HS-27A (cell line): ENCODE measurements at places on chromosomes 5 and 9.

- DNase-seq, result no peak
Measured at GRCh38 chr5:143314099-143314498, 89.4 kb downstream of the NR3C1 start.

GRCh38 chr9:79325501-79325900 lies 246.3 kb upstream of the TLE4 start:
- no peak for DNase-seq

DNA sequence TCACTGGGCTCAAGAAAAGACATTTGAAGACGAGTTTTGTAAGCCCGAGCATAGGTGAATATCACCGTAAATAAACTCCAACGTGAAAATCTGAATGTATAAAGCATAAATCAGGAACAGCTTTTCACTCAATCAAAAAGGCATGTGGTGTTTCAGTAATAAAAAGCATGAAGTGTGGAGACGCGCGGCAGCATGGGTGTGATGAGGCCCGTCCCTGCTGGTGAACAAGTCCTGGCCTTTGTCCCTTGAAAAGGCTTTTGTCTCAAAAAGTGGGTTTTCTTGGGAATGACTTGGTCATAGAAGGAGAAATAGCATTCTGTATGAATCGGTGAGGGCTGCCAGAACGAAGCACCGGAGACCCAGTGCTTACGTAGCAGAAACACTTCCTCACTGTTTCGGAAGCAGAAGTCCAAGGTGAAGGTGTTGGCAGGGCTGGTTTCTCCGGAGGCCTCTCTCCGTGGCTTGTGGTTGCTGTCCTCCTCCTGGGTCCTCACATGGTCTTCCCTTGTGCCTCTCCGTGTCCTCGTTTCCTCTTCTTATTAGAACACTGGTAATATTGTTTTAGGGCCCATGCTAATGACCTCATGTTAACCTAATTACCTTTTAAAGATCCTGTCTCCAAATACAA lies 24.9 kb downstream of the ROPN1L start:
- DNase-seq, result no peak

DNA sequence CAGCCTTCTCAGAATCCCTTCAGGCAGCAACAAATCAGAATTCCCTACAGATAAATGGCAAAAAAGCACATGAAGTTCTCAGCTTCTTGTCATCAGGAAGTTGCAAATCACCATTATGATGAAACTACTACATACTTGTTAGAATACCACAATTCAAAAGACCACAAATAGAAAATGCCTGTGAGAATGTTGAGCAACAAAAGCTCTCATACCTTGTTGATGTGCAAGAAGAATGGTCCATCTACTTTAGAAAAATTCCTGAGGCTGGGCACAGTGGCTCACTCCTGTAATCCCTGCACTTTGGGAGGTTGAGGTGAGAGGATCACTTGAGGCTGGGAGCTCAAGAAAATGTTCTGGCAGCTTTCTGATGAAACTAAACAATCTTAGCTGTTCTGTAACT lies 278.1 kb downstream of the ICE1 start:
- no peak for DNase-seq

DNA sequence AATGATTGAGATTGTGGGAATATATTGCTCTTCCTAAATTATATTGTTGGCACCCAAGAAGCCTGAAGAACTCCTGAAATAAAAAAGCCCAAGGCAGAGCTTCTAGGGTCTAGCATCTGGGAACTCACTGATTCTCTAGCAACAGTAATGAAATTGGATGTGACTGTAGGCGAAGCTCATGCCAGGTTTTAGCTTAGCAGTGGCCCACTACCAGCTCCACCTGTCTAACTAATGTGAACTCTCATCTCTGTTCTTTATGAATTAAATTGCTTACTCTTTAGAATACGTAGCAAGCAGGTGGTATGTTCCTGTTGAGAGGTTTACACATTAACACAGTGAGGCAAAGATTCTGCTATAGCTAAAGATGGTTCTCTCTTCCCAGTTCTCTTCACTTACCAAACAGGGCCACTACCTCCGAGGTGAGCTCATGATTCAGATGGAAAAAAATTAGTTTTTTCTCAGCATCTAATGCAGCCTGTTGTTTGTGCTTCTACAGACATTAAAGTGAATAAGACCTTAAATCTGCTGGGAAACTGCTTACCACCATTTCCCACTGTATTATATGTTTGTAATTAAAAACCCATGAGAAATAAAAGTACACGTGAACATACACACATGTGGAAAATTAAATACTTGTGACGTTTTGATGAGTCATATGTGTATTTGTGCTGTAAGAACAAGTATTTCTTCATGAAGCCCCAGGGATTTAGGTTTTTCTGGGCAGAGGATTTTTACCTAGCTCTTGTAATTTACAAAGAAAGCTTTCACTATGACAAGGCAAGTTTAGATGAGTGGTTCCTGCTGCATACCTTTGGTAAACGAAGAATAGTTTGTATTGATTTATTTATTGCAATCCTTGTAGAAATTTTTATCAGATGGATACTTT lies 360.1 kb downstream of the KDM4C start:
- no peak for DNase-seq

DNA sequence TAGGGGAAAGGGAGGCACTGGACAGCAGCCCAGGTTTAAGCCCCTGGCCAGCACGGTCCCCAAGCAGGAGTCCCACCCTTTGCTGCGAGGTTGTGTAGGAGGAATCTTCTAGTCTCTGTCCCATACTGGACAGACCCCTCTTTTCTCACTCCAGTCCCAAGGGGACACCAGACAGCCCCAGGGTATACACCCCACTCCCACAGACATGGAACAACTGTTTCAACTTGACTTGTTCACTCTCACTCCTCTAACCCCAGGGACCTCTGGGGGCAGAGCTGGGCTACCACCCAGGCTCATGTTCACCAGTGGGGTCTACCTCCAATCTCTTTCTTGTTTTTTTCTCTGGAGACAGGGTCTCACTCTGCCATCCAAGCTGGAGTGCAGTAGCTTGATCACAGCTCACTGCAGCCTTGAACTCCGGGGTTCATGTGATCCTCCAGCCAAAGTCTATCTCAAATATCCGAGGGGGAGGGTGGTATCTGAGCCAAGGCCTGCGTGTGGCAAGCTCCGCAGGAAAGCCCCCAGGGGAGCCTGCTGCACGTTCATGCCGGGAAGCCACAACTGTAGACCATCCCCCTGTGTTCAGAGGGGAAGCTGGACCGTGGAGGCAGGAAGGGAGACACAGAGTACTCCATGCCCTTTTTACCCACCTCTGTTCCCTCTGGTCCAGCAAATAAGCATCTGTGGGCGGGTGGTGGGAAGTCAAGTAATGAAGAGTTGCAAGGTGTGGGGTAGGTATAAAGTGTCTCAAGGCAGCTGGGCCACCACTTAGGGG lies 1.8 kb downstream of the PTGES2 start:
- no peak for DNase-seq

DNA sequence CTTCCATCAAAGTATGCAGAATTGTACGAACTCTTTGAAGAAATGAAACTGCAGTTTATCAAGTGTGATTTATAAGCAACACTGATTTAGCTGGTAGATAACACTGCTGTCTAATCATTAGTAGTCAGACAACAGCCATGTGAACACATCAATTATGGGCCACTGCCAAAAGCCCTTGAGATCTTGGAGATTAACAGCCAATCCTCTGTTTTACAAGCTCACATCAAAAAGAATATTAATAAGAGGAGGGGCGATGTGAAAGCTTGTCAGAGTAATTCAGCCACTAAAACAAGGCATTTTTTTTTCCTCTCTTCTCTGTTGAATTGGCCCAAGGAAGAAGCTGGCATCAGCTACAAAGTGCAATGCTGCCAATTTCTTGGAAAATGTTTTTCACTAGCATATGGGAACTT lies 28.1 kb downstream of the ZNF608 start:
- DNase-seq, result no peak

- DNase-seq, result no peak
Measured at GRCh38 chr9:110753731-110754231, 85.2 kb downstream of the MUSK start.

DNA sequence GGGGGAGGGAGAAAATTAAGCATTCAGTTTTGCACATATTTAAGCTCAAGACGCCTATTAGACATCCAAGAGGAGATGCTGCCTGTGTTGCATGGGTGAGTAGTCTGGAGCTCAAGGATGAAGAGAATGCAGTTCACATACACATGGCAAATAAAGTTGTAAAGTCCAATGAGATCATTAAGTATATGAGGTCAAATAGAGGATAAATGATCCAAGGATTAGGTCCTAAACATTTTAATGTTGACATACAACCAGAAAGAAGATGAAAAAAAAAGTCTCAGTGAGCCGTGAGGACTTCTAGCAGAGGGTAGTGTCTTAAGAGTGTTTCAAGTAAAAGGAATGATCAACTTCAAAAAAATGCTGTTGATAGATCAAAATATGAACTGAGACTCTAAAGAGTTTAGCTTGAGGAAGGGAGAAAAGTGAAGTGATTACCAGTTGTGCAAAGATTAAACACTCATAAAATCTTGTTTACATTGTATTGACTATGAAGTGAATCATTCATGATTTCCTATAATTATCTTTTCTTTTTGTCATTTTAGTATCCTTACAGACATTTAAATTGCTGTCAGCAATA lies 251.8 kb downstream of the ZNF608 start:
- no peak for DNase-seq

- DNase-seq, result no peak
Measured at GRCh38 chr5:120529386-120529785, 65.3 kb downstream of the PRR16 start.

GRCh38 chr5:143749581-143750205 lies 62.3 kb upstream of the HMHB1 start:
- DNase-seq, result no peak
